ENCODE measurements at places on chromosomes 6 and 20. TPM values are rescaled to one million over a fixed set of nuclear protein-coding genes. Genes with fewer than 3 reads are reported as not detected.

The PHACTR3 gene
- total RNA-seq: not detected

The FAM209B gene
- not detected for total RNA-seq

The ARFGEF3 gene
- 8.2 TPM for total RNA-seq

The TRIM40 gene
- not detected for total RNA-seq

The CD83 gene
- total RNA-seq: 1.6 TPM

The MMUT gene
- total RNA-seq: 14.3 TPM
